Mammary epithelial cell (primary cell): ENCODE measurements at places on chromosomes 5 and 9.

DNA sequence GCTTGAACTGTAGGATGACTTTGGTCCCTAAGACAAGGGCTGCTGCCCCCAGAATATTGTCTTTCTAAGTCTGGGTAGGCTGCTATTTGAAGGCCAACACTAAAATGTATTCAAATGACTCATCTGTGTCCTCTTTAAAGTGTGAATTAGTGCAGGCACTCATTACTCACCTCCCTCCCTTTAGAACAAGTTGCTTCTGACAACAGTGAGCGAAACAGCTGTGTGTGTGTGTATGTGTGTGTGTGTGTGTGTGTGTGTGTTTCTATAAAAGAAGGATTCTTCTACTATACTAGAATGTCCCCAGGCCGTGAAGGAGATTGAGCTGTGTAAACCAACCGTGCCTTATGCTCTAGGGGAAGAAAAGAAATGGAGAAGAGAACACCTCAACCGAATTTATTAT, 1337.2 kb downstream of the PTPRD start:
- DNase-seq: no peak

DNA sequence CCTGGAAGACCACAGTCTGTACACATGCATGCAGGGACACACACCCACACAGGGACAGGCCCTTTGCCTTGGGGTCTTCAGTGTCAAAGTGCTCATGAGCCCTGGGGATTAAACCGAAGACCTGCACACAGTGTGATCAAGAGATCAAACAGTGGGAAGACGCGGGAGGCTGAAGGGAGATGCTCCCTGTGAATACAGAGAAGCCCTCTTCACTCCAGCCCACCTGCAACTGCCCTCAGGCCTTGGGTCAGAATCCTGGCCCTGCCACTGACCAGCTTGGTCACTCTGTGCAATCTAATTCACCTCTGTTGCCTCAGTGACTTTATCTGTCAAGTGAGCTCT, 2.9 kb downstream of the RALGDS start:
- DNase-seq: no peak

DNA sequence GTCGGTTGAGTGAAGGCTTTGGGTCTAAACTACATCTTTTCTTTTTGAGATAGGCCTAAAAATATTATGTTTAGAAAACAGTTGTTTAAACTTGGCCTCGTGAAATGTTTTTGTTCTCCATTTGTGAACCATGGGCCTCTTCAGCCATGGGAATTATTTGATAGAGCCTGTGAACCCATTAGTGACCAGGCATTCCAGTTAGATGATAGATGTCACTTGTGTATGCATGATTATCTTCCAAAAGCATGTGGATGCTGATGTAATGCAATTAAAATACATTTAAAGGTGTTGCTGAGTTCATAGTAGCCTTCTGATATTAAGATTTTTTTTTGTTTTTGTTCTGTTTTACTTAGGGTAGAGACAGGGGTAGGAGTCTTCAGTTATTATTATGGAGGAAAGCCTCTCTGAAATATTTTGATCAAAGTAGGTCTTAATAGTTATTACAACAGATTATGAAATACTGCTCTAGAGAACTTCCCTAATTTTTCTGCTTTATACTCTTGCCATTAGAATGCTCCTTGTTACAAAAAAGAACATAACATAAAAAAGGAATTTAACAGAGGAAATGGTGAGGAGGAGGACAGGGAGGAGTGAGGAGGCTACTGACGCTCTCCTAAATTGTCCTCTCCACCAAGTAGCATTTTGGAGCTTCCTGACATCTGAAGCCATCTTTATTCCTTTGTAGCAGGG, 32.9 kb downstream of the CPEB4 start:
- no peak for DNase-seq

- no peak for DNase-seq
These were observed 463.8 kb downstream of the BNC2 start for GRCh38 chr9:16406526-16407225.

- DNase-seq: no peak
These were observed 17.6 kb upstream of the CDKN2B start for GRCh38 chr9:22026696-22027095.

DNA sequence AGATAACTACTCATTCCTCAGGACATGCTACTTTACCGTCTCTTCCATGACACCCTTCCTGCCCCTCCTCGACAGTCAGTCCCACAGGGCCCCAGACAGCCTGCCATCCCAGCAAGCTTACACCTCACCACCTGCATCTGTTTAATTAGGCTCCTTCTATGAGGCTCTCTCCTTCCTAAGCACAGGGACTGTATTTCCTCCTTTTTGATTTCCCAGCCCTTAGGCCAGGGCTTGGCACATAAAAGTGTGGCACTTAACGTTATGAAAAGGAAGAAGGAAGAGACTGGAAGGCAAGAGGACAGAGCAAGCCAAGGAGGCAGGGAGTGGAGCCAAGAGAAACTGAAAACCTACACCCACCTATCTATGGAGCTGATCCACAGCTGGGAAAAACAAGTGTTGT, 146.8 kb downstream of the SIL1 start:
- DNase-seq: no peak

GRCh38 chr9:4509590-4509984, 19.3 kb downstream of the SLC1A1 start:
- no peak for DNase-seq

DNA sequence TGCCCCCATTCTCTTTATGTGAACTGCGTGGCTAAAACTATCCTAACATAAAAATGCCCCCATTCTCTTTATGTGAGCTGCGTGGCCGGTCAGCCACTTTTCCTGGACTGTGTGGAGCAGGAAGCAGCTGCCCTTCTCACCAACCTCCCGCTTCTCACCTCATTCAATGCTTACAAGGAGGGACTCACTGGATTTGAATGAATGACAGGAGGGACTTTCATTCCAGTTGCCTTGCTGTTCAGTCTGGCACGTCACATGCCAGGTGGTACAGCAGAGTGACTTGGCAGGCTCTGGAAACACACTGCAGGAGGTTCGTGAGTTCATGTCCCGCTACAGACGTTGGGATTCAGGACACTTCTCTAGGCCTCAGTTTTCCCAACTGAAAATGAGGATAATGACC, 60.2 kb upstream of the NFIL3 start:
- DNase-seq: no peak

DNA sequence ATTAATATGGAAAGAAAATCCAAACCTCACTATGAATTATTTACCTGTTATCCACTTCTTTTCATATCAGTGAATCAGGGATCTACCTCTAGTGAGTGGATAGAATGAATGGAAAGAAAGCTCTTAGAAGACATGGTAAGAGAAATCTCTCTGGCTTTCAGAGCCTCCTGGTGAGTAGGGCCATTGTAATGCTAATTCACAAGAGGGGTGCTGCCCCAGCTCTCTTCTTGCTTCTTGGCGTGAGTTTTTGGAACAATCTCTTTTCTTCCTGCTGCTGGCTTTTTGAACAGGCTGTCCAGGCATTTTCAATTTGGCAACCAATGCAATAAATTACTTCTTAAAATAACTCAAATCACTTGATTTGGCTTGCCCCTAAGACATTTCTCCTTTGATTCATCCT, 49.9 kb upstream of the KCNN2 start:
- no peak for DNase-seq

DNA sequence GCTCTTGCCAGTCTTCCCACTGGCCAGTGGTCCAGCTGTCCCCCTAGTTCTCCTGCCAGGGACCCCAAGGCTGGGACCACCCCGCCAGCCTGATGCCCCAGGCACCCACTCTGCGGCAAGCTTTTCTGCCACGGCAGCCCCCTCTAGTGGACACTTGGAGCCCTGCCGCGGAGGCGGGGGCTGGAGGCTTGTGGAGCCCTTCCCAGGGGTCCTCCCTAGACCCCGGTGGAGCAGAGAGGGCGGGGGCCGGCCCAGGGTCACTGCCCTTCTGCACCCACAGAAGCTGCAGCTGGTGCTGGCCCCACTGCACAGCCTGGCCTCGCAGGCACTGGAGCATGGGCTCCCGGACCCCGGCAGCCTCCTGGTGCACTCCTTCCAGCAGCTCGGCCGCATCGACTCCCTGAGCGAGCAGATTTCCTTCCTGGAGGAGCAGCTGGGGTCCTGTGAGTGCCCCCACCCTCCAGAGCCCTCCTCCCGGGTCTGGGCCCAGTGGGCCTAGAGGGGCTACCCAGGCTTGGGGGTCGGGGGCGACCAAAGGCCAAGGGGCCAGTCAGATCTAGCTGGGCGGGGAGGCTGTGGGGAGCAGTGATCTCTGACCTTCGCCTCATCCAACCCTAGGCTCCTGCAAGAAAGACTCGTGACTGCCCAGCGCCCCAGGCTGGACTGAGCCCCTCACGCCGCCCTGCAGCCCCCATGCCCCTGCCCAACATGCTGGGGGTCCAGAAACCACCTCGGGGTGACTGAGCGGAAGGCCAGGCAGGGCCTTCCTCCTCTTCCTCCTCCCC, 9.1 kb downstream of the EGFL7 start:
- no peak for DNase-seq

DNA sequence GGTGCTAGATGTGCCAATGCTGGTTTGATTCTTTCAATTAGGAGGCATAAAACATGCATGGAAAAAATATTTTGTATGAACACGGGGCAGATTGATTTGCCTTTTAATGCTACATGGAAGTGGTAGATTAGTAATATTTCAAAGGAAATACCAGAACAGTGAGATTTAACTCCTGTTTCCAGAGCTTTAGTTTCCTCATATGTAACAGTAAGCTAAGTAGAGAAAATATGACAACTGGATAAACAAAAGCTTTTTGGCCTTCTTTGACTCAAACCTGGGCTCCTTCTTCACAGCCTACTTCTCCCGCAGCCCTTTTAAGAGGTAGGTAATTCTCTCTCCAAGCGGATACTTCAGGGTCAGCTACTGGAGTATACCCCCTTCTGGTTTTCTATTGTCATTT, 254.2 kb upstream of the TRPC7 start:
- DNase-seq: no peak

- DNase-seq: no peak
These were observed 148.7 kb upstream of the IL12B start for GRCh38 chr5:159478950-159479349.

- DNase-seq: peak; percentile 45
These were observed 368.7 kb downstream of the BNC2 start for GRCh38 chr9:16501726-16502125.
